MV-4-11 (cell line): ENCODE measurements at places on chromosomes 5 and 9.

GRCh38 chr9:99907208-99907532 is 716 bp downstream of the STX17 start:
- DNase-seq: no peak

- no peak for DNase-seq
Observed at GRCh38 chr5:93219641-93220145, 361.3 kb downstream of the NR2F1-AS1 start.

- DNase-seq: no peak
Observed at GRCh38 chr5:169182797-169183196, 118.1 kb downstream of the SLIT3 start.

DNA sequence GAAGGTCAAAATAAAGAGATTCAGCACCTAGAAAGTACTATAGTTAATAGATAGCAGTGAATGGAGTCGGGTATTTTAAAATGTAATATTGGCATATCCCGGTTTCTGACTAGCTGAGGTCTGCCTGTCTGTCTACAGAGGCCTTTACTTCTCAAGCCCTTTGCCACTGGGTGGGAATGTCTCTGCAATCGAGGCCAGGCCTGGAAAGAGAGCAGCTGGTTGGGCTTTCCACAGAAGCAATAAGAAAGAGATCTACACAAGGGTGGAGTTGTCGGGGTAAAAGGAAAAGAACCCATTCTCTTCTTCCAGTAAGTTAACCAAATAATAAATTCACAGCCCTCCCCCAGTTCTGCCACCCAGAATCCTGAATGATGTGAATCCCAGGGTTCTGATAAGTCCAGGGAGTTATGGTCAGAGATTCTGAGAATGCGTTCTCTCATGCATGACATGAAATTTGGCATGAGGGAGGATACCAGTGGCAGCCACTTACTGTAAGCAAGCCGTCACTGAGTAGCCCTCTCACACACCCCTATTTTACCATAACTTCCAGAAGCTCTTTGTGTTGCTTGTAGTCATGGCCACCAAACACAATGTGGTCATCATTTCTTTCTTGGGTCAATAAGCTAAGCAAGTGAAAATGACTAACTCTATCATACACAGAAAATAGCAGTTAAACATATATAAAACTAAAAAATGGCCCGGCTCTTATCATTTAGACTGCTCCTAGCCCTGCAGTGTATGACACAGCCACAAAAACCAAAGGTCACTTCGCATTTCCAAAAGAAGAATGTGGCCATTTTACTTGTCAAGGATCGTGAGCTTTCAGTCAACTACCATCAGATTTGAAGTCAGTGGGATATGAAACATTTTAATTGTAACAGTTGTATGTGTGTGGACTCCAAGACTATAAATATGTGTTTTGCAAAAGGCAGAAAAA is 185.0 kb downstream of the GLIS3 start:
- DNase-seq: no peak

DNA sequence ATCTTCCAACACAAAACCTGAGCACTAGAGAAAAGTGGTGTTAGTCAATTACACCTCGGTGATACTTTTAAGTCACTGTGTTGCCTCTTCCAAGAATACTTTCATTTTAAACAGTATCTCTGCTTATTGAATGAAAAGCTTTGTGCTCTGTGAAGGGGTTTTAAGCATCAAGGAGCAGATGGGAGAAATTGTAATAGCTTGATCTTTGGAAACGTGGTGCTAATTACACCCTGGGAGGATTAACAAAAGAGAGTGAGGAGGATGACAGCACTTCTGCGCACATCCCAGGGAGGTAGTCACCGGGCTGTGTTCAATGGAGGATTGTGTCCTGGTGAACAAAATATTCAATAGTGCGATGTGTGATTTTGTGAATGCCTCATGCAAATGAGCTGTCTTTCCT is 477.4 kb upstream of the ADAMTS16 start:
- no peak for DNase-seq

DNA sequence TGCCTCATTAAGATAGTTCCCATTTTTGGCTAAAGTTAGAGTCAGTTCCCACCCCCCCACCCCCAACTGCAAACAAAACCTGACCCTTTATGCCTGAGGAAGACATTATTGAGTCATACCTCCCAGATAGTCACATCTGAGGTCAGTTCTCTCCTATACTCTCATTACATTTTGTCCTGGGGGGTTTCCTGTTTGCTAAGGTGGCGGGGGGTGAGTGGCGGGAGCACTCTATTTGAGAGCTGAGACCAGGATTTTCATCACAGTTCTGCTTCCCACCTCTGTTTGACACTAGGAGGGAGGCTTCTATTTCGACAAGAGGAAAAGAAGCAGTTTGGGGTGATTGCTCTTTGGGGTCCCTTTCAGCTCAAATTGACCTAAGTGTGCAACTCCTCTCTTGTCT is 59.4 kb upstream of the ICE1 start:
- peak; percentile 58 for DNase-seq

DNA sequence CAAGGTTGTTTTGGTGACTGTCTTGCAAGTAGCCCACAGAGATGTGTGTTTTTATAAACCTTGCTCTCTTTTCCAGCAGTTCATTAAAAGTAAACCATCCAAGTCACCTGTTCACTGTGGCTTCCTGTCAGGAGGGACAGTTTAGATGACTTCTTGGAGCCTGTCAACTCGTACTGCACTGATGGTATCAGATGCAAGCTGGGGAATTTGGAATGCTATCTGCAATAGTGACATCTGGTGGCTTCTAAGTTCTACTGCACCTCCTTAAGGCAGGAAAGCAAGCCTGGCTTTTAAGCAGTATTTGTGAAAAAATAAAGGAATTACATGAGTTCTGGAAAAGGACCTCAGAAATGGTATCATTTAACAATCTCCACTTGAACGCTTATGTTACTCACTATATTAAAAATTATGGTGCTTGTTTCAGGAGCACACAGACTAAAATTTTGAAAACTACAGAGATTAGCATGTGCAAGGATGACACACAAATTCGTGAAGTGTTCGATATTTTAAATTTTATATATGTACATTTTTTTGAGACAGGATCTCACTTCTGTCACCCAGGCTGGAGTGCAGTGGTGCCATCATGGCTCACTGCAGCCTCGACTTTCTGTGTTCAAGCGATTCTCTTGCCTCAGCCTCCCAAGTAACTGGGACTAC is 164.0 kb downstream of the TTC39B start:
- DNase-seq: no peak

DNA sequence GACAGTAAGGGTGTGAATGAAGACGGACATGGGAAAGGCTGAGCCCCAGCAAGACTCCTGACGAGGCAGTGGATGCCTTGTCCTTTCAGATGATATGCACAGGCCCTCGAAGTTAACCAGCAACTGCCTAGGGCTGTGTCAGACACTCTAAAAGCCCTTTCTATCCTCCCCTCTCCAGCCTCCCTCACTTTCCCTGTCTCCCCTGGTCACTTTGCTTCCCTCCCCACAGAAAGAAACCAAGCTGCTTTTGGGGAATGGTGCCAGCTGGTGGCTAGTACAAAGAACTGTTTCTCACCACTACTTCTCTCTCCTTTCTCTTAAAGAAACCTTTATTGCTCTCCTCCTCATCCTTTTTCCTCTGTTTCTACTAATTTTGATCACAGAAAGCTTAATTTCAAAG is 21.4 kb downstream of the LHFPL2 start:
- peak; percentile 35 for DNase-seq

DNA sequence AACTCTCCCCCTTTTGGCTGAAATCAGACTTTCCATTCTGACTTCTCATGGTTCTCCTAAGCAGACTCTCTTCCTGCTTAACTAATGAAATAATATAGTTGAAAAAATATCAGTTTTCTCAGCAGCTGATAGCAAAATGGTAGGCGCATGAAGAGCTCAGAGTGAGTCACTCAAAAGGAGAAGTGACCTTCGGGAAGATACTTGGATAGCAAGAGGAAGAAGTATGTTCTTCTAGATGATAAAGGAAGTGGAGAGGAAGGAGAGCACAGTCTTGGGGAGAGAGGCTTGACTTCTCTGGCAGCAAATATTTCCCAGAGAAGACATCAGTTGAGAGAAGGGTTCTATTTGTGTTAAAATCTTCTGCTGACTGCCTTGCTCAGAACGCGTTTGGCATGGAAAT is 101.5 kb downstream of the TAF11L14 start:
- DNase-seq: peak; percentile 90

DNA sequence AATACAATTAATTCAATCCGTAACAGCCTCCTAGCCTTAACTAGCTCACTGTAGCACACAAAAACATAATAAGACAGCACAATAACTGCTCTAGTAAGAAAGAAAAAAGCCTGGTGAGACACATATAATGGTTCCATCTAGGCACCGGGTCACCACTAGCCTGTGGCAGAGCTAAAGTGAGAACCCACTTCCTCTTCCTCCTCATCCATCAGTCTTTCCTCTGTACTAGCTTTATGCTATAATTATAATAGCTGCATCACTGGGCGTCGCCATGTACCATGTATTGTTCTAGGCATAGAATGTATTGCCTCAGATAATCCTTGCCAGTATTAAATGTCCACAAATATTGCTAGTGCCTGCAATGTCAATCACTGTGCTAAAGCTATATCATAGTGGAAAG is 23.1 kb downstream of the ADRB2 start:
- peak; percentile 78 for DNase-seq

GRCh38 chr5:149240354-149240998 is 31.2 kb upstream of the AFAP1L1 start:
- DNase-seq: no peak

- DNase-seq: peak; percentile 33
Observed at GRCh38 chr9:72154468-72155285, 5.4 kb downstream of the GDA start.

DNA sequence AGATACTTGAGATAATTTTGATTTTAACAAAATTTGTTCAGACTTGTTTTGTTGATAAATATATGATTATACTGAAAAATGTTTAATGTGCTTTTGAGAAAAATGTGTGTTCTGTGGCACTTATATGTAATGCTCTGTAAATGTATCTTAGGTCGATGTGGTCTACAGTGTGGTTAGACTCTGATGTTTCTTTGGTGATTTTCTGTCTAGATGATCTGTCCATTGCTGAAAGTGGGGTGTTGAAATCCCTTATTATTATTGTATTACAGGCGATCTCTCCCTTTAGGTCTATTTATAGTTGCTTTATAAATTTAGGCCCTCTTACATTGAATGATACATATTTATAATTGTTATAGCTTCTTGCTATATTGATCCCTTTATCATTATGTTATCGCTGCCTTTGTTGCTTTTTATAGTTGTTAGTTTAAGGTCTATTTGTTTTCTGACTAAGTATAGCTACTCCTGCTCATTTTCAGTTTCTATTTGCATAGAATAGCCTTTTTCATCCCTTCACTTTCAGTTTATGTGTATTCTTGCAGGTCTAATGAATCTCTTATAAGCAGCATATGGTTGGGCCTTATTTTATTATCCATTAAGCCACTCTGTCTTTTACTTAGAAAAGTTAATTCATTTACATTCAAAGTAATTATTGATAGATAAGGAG is 124.3 kb downstream of the MRPS30 start:
- DNase-seq: no peak

GRCh38 chr9:6330958-6331634 is 2.9 kb downstream of the TPD52L3 start:
- no peak for DNase-seq

DNA sequence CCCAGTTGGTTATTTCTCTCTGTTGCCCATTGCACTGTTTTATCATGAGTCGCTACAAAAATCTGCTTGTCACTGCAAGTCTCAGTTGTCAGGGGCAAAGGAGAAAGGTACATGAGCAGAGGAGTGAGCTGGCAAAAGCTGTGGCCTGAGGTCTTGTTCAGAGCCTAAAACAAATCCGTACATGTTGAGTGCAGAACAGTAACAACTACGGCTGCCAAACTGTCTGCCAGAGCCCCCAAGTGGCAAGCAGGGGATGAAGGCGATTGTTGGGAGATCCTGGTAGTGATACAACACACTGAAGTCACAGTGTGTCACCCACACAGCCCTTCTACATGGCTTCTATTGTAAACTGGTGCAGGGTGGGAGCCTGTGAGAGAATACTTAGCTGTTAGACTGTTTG is 50.9 kb downstream of the BRINP1 start:
- no peak for DNase-seq

GRCh38 chr9:137353223-137354152 is 51.4 kb upstream of the NRARP start:
- DNase-seq: no peak

- no peak for DNase-seq
Observed at GRCh38 chr9:69885474-69885929, 64.9 kb downstream of the CFAP95 start.

GRCh38 chr9:126164796-126165525 is 161.7 kb upstream of the MVB12B start:
- no peak for DNase-seq

GRCh38 chr9:13220837-13221236 is 58.7 kb downstream of the MPDZ start:
- DNase-seq: no peak

DNA sequence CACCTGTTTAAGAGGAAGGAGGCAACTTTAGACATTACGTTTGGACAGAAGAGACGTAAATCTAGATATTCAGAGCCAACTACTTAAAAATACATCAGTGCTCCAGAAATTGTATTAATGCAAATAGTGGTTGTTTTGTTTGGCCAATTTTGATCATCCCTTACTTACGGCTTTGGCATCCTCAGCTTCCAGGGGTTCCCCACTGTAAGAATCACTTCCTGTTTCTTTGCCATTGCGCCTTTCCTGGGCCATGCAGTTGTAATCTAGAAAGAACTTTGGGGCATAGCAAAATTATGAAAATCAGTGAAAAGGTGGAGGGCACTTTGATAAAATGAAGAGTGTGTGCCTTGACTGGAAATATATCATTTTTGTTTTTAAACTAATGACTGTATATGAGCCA is 537.2 kb upstream of the TLE4 start:
- no peak for DNase-seq

- peak; percentile 63 for DNase-seq
Observed at GRCh38 chr9:136105398-136106135, 10.5 kb upstream of the NACC2 start.

DNA sequence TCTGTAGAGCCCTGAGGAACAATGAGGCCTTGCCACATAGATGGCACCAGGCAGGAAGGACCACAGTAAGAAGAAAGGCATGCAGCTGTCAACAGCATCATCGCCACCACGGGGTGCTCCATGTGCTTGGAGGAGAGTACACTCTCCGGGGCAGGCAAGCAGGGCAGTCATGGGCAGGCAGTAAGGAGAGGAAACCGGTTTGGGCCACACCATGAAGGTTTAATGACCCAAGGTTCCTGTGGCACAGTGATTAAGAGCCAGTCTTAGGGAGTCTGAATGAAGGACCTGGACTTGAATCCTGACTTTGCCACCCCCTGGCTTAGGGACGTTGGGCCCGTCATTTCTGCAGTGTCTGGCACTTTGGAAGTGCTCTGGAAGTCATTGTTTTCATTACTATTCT is 80.6 kb upstream of the ZBTB43 start:
- no peak for DNase-seq

- DNase-seq: peak; percentile 48
Observed at GRCh38 chr5:103119070-103119764, 721 bp downstream of the GIN1 start.
